ENCODE measurements at places on chromosomes 7 and 10.

DNA sequence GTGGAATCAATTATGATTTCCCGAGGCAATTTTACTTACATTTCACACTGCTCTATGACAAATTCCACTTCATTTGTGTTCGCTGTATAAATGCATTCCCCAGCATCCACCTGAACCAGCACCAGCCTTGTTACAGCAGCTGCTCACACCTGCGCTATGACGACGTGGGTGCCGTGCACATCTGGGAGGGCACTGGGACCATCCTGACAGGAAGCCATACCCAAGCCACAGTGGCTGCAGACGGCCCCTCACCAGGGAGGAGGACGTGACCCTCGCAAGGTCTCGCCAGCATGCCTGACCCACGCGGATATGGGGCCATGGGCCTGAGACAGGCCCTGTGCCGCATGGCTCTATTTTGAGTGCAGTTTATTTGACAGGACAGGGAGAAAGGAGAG lies 201.3 kb downstream of the MAD1L1 start:
- H3K27ac ChIP-seq = no peak overlapping the region
- H3K27me3 ChIP-seq = no peaks in the 10 kb centered on the region
- DNase-seq = no peak
- no peaks in the 10 kb centered on the region for H3K4me1 ChIP-seq

- no peaks in the 10 kb centered on the region for H3K27me3 ChIP-seq
- H3K4me3 ChIP-seq = no peak overlapping the region
- H3K4me1 ChIP-seq = no peaks in the 10 kb centered on the region
- no peak overlapping the region for H3K27ac ChIP-seq
- H3K36me3 ChIP-seq = no peaks in the 10 kb centered on the region
These were observed 540.3 kb downstream of the INHBA start for GRCh38 chr7:41162612-41163011.

DNA sequence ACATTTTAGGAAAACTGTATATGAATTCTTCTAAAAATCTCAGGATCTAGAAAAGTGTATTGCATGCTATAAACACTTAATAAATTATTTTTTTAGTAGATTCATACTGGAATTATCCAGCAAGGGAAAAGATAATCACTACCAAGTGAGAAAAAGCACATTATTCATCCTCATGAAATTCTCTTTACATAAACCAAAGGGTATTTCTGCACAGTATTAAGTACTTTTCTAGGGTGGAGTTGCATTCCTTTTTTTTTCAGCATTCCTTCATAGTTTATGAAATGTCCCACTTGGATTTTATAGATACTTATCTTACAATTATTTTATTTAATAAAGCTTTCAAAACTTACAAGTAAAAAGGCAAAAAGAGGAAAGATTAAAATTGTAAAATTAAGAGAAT lies 403.3 kb downstream of the HGF start:
- no peaks in the 10 kb centered on the region for H3K27me3 ChIP-seq
- no peak for DNase-seq
- no peaks in the 10 kb centered on the region for H3K4me1 ChIP-seq
- H3K27ac ChIP-seq = no peak overlapping the region
- no peak overlapping the region for H3K4me3 ChIP-seq

DNA sequence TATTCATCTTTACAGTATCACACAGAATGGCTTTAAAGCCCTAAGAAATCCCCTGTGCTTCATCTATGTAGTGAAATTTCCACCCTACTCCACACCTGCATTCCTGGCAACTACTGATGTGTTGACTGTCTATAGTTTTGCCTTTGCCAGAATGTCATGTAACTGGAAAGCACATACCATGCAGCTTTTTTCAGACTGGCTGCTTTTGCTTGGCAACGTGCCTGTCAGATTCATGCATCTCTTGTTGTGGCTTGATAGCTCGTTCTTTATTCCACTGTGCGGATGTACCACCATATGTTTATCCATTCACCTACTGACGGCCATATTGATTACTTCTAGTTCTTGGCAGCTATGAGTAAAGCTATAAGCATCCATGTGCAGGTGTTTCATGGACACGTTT lies 30.6 kb downstream of the RBM17 start:
- no peaks in the 10 kb centered on the region for H3K36me3 ChIP-seq
- H3K4me1 ChIP-seq = no peaks in the 10 kb centered on the region
- H3K4me3 ChIP-seq = no peak overlapping the region
- H3K27ac ChIP-seq = no peak overlapping the region
- H3K27me3 ChIP-seq = no peaks in the 10 kb centered on the region
